Spleen (tissue), 13 donors: ENCODE measurements at places on chromosomes 12 and 14. TPM values are rescaled to one million over a fixed set of nuclear protein-coding genes. Genes with fewer than 3 reads are reported as not detected.

- DNase-seq = no peak
Observed at GRCh38 chr14:90511252-90511651, 114.4 kb downstream of the CALM1 start.

GRCh38 chr12:124695861-124696260, 128.4 kb upstream of the NCOR2 start:
- no peak for DNase-seq

GRCh38 chr12:98579347-98579746, 14.1 kb upstream of the SLC25A3 start:
- DNase-seq = no peak

GRCh38 chr12:82366197-82366596, 7.9 kb downstream of the METTL25 start:
- DNase-seq = no peak

DNA sequence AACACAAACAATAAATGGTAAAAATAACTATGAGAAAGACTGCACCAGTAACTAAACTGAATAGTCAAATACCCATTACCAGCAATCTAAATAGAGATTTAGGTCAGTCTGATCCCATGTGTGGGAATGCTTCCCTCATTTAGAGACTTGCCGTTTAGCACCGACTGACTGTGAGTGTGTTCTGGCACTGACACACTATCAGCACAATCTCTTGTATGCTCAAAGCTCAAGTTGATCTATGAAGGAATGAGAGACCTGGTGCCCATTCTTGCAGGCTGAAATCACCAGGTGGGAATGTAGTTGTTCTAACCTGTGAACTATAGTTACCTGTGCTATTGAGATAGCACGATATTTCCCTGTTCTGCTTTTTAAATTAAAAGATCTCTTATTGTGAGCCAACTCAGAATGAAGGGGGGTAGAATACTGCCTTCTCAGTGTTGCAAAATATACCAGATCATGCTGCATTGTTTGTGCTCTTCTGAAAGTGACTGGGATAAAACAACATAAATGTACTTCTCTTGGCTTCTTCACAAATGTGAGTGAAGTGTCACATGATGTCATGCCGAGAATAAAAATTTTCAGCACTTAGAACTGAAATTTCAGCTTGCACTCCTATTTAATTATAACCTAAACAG, 99.6 kb downstream of the LIN7A start:
- DNase-seq = no peak

DNA sequence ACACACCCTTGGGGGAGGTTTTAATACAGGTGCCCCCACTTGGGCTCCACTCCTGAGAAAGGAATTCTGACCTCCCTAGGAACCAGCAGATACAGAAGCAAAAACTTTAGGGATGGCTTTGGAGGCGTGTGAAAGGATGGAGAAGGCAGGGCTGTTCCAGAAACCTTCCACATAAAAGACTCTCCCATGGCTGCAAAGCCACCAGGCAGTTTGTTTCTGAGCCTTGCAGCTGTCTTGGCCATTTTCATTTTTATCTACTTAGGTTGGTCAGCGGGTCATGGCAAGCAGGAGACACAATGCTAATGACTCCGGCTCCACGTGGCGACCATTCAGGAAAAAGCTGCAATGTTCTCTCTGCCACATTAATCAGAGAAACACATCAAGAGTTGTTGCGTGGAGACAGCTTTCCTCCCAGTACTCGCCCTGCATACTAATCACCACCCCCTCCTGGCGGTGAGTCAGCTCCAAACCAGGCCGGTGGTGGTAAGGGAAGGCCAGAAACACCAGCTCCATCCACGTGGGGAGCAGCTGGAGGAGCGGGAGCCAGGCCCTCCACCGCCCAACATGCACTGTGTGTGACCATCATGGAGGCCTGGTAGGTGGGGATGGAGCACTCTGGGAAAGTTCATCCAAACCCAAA, 30.9 kb upstream of the IRF2BPL start:
- DNase-seq = no peak

DNA sequence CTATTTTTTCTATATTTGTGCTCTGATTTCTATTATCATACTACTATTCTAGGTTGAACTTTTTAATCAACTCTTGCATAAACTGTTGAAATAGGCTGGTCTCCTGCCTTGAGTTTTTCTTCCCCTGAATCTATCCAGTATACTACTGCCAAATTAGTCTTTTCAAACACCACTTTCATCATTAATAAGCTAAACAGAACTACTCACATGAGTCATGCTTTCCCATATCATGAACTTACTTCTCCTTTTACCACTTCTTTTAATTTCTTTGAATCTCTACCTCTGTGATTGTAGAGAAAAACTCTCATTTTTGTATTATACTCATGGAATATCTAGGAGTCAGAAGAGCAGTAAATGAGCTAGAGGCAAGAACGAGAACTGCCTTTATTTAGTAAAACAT, 340.3 kb upstream of the PDE3A start:
- no peak for DNase-seq

GRCh38 chr12:110466791-110467190, 1.3 kb downstream of the GPN3 start:
- no peak for DNase-seq

DNA sequence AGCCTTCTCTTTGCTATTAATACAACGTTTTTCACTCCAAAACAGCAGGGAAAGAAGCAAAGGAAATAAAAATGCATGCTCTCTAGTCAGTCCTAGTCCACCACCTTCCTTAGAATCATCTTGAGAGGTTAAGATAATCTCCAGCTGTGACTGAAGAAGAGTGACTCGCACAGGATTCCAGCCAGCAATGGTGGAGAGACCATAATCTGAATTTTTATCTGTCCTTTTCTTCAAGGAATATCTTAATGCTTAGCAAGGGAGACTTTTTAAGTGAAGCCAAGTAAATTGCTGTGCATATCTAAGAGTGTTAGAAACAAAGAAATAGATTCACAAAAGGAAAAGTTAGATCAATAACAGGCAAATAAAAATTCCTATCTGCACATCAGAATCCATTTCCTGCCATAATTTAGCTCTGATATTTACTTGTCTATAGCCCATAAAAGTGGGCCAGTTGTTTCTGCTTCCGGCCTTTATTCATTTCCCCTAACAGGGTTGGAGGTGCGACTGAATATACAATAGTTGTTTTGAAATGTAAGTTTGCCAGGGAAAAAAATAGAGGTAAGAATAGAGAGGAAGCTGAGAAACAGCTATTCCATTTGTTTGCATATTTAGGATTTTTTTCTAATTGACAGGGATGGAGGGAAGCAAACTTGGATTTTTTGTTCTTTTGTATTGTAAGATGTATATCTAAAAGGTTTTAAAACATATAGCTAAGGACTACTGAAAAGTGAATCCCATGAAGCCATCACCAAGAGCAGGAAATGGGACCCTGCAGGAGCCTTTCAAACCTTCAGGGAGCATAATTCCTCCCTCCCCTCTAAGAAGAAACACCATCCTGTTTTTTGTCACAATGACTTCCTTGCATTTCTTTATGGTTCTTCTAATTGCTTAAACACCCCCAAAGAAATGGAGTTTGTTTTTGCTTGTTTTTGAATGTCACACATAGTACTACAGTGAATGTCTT, 154.0 kb downstream of the ITPR2 start:
- DNase-seq = no peak

- no peak for DNase-seq
Observed at GRCh38 chr12:69689638-69690037, 9.5 kb downstream of the BEST3 start.

DNA sequence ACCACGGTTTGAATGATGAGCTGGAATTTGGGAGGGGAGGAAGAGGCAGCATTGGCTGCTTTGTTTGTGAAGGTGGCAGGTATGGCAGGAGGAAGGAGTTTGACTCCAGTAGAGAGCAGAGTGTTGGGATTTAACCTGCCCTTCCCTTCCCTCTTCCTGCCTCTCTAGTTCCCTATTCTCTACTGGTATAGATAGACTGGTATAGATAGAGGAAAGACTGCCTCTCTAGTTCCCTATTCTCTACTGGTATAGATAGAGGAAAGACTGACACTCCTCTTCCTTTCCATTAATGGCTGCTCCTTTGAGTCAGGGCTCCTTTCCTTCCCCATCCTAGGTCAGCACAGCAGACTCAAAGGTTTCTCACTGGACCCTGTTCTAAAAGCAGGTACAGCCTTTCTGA, 8.4 kb upstream of the SYCP3 start:
- DNase-seq = no peak

GRCh38 chr12:24281341-24281740, 331.9 kb upstream of the SOX5 start:
- DNase-seq = no peak

- peak; percentile 87 for DNase-seq
Observed at GRCh38 chr12:4562034-4562657, at the start of gene DYRK4. DYRK4 (plus strand) TSS chr12:4562208; CDS start chr12:4562246, 38 bp downstream.

DNA sequence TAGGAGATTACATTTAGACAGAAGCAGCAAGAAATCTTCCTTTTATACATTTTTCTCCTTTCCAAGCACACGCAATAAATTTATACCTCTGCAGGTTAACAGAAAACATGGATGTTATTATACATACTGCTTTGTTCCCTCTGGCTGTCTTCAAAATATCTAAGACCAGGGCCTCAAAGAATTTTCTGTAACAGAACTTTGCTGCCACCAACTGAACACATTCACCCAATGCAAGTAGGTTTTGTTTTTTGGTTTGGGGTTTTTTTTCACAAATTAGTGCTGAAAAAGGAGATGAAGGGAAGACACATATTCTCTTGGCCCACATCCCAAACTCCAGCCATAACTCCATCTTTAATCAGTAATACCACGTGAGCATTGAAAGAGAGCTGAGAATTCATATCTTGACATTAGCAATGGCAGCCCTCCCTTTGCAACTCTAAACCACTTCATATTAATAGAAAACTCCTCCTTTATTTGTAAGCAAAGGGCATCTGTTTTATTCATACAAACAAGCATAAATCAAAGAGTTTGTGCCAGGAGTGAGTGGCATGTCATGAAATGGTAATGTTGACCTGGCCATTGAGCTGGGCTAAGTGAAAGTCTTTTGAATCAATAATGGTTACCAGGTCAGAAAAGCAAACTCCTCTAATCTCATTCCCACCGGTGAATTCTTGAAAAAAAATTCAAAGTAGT, 150.8 kb upstream of the FSCB start:
- no peak for DNase-seq

DNA sequence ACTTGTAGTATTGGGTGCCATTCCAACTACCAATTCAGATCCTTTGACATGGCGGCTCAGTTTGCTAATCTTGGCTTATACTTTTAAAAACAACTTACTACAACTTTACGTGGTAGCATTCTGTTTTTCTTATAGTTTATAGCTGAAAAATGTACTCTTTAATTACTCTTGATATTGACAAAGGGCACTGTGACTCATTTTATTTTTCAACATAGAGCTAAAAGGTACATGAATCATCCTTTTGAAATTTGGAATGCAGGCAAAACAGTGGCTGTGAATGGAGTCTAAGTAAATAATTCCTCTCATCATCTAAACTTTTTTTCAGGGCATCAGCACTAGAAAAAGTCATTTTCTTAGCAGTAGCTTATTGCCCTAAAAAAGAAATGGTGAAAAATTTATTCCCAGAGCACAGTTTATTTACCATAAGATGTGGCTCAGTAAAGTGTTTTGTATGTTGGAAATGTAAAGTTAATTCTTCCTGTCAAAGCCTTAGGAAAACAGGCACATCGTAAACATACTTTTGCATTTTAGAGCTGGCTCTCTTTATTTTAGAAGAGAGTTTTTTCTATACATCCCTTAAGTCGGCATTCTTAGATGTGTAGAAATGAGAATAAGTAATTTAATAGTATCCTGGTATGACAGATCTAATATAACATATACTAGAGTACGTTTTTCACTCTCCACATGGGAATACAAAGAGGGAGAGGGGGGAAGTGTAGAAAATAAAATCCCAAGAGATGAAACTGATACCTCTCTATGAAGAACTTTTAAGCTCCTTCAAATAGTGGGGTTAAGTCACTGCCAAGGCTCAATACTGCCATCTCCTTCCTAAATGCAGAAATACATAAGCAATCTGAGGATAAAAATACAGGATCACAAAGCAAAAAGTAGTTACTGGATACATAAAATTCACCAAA, 55.2 kb downstream of the SLC25A21 start:
- no peak for DNase-seq

GRCh38 chr12:123468786-123469185, 10.8 kb downstream of the SNRNP35 start:
- DNase-seq = no peak

GRCh38 chr12:68422956-68423574, 90.9 kb upstream of the MDM1 start:
- no peak for DNase-seq

DNA sequence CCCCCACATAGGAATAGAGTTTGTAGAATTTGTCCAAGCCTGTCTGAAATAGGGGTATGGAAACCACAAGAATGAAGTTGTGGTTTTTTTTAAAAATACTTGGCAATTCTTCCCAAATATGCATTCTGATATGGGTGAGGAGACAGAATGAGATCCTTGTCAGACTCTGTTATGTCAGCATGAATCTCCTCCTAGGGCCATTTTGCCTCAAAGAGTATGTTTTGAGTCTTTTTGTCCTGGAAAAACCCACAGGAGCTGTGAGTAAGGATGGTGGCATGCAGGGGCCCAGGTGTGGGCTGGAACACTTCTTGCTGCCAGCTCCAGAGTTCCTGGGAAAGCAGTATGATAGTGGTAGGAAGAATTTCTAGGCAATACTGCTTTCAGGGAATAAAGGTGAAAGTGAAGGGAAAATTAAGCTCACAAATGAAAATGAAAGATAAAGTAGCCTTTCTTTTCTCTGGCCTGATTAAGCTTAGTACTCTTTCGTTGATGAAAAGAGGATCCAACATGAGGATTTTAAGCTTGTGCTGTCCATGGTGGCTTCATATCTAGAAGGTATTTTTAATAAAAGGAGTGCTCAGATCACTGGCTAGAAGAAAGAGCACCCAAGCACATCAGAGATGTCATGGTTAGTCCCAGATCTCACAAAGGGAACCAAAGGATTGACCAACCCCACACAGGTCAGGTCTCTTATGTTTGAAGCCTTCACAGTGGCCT, 130.8 kb downstream of the LLPH start:
- no peak for DNase-seq

- DNase-seq = no peak
Observed at GRCh38 chr12:46603776-46604456, 221.9 kb downstream of the SLC38A4 start.

DNA sequence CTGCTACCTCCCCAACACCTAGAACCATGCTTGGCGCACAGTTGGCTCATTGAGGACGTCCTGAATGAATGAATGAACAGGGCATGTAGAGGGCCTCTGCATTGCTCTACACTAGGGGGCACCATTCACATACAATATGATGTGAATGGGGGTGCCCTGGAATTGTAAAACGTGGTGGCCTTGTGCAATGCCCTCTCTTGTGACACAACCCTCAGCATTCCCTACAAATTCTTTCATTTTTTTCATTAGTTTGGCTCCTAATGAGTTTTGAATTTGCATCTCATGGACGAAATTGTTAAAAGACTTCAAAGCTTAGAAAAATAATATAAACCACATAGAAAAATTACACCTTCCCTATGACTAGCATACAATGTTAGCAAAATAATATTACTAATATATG, 2.3 kb upstream of the DIO2 start:
- DNase-seq = no peak

GRCh38 chr12:56010111-56010570, 10.7 kb upstream of the IKZF4 start:
- no peak for DNase-seq

Gene CLEC2A
- total RNA-seq = not detected

Gene AKAP3
- total RNA-seq = 1.3 TPM

Gene PRKD1
- total RNA-seq = 6.2 TPM

Gene SLC25A21
- 0.28 TPM for total RNA-seq

Gene VRTN
- total RNA-seq = not detected

Gene AQP6
- total RNA-seq = not detected

Gene KCNH3
- 1.5 TPM for total RNA-seq

Gene IQSEC3
- total RNA-seq = 0.37 TPM

Gene P2RX2
- total RNA-seq = 3.0 TPM

Gene GALNT9
- 2.4 TPM for total RNA-seq

Gene SIX6
- not detected for total RNA-seq

Gene CAPZA3
- total RNA-seq = not detected

Gene FAM90A1
- 0.19 TPM for total RNA-seq

Gene STXBP6
- 1.1 TPM for total RNA-seq

Gene HOXC4
- 0.72 TPM for total RNA-seq
